ENCODE measurements at places on chromosomes 7 and 10.

GRCh38 chr7:99677013-99677647, 2.7 kb downstream of the CYP3A5 start:
- no peak for DNase-seq

GRCh38 chr10:118816471-118817168, 61.9 kb upstream of the CACUL1 start:
- no peak for DNase-seq

DNA sequence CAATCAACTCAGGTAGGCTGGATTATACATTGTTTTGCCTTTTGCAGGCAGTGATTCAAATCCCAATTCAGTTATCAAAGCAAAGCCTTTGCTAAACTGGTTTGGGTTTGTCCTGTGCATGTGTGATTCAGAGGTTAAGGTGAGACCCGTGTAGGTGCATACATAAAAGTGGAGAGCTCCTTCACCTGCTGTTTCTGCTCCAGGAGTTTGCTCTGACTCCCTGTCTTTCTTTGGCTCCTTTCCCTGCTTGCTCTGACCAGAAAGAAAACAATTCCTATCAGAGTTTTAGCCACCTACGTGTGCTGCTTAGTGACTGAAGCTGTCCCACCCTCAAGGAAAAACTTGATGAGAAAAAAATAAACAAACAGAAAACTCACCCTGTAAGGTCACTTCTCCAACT, 101.1 kb downstream of the TPST1 start:
- no peak for DNase-seq

GRCh38 chr7:103127006-103127405, 21.9 kb downstream of the NAPEPLD start:
- DNase-seq: no peak
